Bronchial smooth muscle cell (primary cell): ENCODE measurements at places on chromosomes 6 and 20. TPM values are rescaled to one million over a fixed set of nuclear protein-coding genes. Genes with fewer than 3 reads are reported as not detected.

GABRR2 gene
- total RNA-seq = 0.16 and 0.52 TPM in 2 replicates

MLIP gene
- total RNA-seq = 0.32 TPM in 1 of 2 replicates, not detected in the other

ARFGEF2 gene
- total RNA-seq = 28.7 and 33.3 TPM in 2 replicates

DLL1 gene
- under 0.01 and 0.09 TPM in 2 replicates for total RNA-seq

ZC2HC1B gene
- total RNA-seq = not detected in 2 replicates

BEND6 gene
- 9.6 and 13.1 TPM in 2 replicates for total RNA-seq

TMC2 gene
- 0.09 TPM in 1 of 2 replicates, not detected in the other for total RNA-seq

IL20RA gene
- 0.17 and 0.32 TPM in 2 replicates for total RNA-seq

HTR1E gene
- total RNA-seq = not detected in 2 replicates

MARCKS gene
- 26.4 and 71.2 TPM in 2 replicates for total RNA-seq

TNXB gene
- total RNA-seq = 10.6 and 39.2 TPM in 2 replicates

BPIFB2 gene
- total RNA-seq = not detected in 2 replicates

NSFL1C gene
- 15.6 and 16.7 TPM in 2 replicates for total RNA-seq

ZC3H12D gene
- 0.09 and 0.16 TPM in 2 replicates for total RNA-seq

TEAD3 gene
- total RNA-seq = 3.8 TPM in 2 replicates

GRM1 gene
- total RNA-seq = under 0.01 and 0.17 TPM in 2 replicates

SLC22A2 gene
- not detected in 2 replicates for total RNA-seq
